Esophagus squamous epithelium (tissue), 5 donors: ENCODE measurements at places on chromosomes 12 and 14.

GRCh38 chr12:23559268-23559753 is 390.2 kb downstream of the SOX5 start:
- DNase-seq, result no peak

DNA sequence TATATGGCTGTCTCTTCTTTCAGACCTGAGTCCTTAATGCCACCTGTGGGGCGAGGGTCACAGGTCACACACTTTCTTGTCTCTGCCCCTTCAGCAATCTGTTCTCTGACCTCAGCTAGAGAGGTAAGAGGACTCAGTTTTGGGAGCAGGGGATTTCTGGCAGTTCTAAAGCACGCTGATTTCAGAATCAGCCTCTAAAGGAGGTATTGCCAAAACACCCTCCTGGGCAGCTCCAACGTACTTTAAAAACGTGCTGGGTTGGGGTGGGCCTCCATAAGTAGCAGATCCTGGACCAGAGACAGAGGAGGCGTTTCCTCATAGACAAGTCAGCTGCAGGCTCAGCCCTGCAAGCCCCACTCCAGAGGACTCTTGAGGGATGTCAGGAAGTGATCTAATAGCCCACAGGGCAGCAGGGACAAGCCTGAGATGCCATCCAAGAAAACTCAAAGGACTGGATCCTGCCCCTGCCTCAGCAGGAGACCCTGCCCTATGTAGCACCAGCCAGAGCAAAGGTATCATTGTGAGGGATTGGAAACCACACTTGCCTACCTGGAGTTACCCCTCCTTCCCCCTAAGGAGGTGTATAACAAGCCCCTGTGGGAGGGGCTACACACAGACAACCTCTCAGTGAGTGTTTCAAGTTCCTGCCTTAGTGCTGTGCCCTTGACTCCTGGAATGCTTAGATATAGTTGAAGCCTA is 8.5 kb downstream of the CTDSP2 start:
- DNase-seq, result no peak

DNA sequence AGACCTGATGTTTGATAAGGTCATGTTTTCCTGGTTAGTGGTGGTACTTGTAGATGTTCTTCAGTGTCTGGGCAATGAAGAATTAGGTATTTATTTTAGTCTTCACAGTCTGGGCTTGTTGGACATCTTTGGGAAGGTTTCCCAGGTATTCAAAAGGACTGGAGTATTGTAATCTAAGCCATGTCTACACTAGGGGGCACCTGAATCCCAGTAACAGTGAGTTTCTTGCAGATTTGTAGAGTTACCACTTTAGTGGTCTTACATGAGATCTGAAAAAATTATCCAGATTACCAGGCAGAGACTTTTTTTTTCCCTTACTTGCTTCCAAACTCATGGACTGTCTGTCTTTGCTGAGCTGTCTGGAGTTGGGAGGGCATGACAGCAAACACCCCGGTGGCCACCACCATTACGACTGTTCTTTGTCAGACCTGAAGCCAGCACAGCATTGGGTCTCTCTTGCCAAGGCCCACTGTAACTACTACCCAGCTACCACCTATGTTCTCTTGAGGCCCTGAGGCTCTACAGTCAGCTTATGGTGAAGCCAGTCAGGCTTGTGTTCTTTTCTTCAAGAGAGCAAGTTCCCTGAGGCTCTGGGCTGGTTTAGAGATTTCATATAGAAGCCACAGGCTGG is 820.7 kb upstream of the FBXO33 start:
- no peak for DNase-seq

- no peak for DNase-seq
Measured at GRCh38 chr12:23707270-23707669, 242.2 kb downstream of the SOX5 start.

DNA sequence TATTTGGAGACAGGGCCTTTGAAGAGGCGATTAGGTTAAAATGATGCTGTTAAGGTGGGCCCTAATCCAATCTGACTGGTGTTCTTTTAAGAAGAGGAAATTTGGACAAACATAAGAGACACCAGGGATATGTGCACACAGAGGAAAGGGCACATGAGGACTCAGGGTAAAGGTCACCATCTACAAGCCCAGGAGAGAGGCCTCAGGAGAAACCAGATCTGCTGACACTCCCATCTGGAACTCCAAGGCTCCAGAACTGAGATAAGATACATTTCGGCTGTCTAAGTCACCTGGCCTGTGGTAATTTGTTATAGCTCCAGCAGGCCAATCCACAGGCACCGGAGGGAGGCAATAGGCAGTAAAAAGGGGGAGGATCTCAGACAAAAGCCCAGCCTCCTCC is 48.6 kb downstream of the KICS2 start:
- no peak for DNase-seq

- DNase-seq, result no peak
Measured at GRCh38 chr12:28824193-28824846, 324.8 kb upstream of the FAR2 start.

- DNase-seq, result no peak
Measured at GRCh38 chr12:87182696-87183233, 846.4 kb downstream of the C12orf50 start.

DNA sequence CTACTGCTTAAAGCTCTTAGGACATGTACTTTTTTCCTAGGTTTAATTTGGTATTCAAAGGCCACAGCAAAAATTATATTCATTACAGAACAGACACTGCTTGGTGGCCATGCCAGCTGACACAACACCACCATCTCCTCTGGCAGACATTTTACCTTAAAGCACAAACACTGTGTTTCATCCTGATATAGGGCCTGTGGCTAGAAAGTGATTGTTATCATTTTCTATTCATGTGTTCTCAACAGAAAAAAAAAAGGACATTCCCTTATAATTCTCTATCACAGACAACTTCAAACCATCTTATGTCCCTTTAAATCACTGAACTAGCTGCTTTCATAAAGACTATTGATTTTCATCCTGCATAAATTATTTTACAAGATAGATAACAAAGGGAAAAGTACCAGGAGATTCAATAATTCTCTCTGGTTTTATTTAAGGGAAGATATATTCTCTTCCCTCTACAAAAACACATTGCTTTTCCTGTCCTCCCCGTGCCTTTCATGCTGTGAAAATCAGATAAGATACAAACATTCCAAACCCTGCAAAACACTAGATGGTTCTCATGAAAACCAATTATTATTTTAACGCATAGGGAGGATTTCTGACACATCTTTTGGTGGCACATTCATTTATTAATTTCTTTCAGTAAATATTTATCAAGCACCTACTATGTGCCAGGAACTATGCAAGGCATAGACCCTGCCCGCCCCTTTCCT is 139.3 kb upstream of the TMCC3 start:
- no peak for DNase-seq

DNA sequence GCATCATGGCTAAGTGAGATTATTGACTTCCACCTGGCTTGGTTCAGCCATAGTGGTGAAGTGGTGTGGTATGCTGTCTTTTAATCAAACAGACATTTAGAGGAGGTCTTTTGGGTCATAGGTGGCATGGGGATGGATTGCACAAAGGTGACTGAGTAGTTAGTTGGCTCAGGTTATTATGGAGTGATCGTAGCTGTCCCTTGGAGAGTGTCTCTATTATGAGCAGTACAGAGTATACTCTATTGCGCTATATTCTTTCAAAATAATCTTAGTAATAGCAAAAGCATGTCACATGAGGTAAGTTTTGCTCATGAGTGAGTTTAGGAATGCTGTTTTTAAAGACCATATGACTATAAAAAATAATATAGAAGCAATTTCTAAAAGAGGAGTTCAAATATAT is 60.4 kb downstream of the RASSF8 start:
- DNase-seq, result no peak

- no peak for DNase-seq
Measured at GRCh38 chr12:49108958-49109404, 1.7 kb downstream of the LMBR1L start.

- DNase-seq, result no peak
Measured at GRCh38 chr12:116423094-116423493, 136.1 kb upstream of the MAP1LC3B2 start.

DNA sequence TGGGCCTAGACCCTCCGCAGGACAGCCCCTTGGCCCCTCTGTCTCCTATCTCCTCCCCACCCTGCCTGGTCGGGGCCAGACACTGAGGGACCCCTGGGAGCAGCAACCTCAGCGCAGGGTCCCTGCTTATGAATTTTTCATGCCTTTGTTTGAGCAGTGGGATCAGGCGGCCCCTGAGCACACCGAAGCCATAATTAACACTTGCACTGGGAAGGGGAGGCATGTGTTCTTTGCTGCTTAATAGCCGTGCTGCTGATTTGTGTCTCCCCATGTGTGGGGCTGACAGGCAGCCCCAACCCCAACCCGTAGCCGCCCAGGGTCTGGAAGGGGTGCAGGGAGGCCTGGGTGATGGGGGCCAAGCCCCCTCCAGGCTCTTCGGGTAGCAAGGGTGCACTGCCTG is 52.7 kb downstream of the FBRSL1 start:
- no peak for DNase-seq

- DNase-seq, result no peak
Measured at GRCh38 chr14:94615823-94616570, 3.8 kb downstream of the SERPINA3 start.

DNA sequence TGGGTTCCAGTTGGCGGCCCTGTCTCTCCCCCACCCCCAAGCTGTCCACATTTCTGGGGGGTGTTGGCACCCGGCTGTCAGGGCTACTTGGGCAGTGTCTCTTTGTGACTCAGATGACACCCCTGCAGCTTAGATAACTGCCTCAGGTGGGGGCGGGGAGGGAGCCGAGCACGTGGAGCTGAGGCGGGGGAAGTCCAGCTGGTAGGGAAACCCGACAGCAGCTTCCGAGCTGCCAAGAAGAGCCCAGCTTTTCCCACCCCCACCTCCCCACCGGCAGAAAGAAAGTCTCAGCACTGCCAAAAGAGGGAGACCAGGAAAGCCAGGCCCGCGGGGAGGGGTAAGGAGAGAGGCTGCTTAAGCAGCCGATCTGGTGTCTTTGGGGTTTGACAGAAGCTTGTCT is 1.4 kb downstream of the LRTM2 start:
- DNase-seq, result no peak

- DNase-seq, result no peak
Measured at GRCh38 chr12:53502331-53502730, 1.2 kb downstream of the TARBP2 start.

DNA sequence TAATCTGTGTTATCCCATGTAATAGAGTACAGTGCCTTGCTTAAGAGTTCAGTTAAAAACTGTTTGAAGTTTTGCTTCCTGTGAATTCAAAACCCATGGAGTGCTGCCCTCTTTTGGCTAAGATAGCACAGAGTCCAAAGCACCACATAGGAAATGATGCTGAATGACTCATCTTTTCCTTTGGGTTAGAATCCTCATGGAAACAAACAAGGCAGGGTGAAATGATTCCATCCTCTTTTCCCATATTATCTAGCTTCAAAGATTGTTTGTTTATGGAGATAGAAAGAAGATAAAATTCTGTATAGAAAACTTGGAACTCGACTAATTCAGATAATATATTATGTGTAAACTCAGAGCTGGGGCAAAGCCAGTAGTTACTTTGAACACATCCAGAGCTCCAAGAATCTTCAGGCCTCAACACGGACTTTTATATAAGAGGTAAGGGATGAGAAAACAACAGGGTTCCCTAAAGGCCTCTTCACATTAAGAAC is 87.4 kb downstream of the OTOGL start:
- peak; percentile 0 for DNase-seq
